Left ventricle myocardium inferior (tissue), 1 donor: ENCODE measurements at places on chromosomes 2 and 18. TPM values are rescaled to one million over a fixed set of nuclear protein-coding genes. Genes with fewer than 3 reads are reported as not detected.

- peak; percentile 84 for DNase-seq
- H3K27ac ChIP-seq, result peak overlapping the region; percentile 74
- H3K36me3 ChIP-seq, result no peaks in the 10 kb centered on the region
- peak overlapping the region; percentile 61 for H3K4me3 ChIP-seq
- peaks cover 25% of the 10 kb centered on the region for H3K4me1 ChIP-seq
These were observed 14.5 kb downstream of the PDCD1 start for GRCh38 chr2:241844066-241844728.

DNA sequence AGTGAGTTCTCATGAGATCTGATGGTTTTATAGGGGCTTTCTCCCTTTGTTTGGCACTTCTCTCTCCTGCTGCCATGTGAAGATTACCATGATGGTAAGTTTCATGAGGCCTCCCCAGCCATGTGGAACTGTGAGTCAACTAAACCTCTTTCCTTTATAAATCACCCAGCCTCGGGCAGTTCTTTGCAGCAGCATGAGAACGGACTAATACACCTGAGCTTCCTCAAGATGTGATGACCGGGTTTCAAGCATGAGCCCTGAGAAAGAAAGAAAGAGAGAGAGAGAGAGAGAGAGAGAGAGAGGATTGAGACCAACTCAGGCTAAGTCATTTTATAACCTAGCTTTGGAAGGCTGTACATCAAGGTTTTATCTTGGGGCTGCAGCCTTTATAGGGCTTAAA, 167.7 kb upstream of the SERPINE2 start:
- no peaks in the 10 kb centered on the region for H3K27me3 ChIP-seq
- H3K36me3 ChIP-seq, result no peaks in the 10 kb centered on the region
- no peaks in the 10 kb centered on the region for H3K4me1 ChIP-seq
- H3K4me3 ChIP-seq, result no peak overlapping the region
- DNase-seq, result no peak

DNA sequence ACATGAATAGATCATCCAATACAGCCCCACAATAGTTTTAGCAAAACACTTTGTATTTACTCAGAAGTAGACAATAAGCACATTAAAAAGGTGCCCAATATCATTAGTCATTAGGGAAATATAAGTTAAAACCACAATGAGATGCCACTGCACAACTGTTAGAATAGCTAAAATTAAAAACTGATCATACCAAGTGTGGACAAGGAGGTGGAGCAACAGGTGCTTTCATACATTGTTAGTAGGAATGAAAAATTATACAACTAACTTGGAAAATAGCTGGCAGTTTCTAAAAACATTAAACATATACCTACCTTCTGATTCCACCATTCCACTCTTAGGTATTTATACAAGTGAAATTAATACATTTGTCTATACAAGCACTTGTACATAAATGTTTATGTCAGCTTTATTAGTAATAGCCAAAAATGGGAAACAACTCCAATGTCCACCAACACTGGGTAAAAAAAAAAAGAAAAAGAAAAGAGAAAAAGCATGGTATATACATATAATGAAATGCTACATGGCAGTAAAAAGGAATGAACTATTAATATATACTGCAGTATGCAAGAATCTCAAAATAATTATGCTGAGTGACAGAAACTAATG, 27.6 kb upstream of the UBE2E3 start:
- H3K27me3 ChIP-seq, result no peaks in the 10 kb centered on the region
- H3K4me1 ChIP-seq, result no peaks in the 10 kb centered on the region
- DNase-seq, result no peak

- H3K36me3 ChIP-seq, result no peaks in the 10 kb centered on the region
- no peak overlapping the region for H3K4me3 ChIP-seq
- peaks cover 8% of the 10 kb centered on the region for H3K4me1 ChIP-seq
- no peak overlapping the region for H3K27ac ChIP-seq
These were observed 158.2 kb downstream of the STK39 start for GRCh38 chr2:168089200-168089599.

- H3K4me3 ChIP-seq, result no peak overlapping the region
- peaks cover 37% of the 10 kb centered on the region for H3K27me3 ChIP-seq
- no peak overlapping the region for H3K27ac ChIP-seq
- no peak for DNase-seq
- H3K36me3 ChIP-seq, result no peaks in the 10 kb centered on the region
These were observed 79.6 kb downstream of the PDCL3 start for GRCh38 chr2:100642425-100642824.

DNA sequence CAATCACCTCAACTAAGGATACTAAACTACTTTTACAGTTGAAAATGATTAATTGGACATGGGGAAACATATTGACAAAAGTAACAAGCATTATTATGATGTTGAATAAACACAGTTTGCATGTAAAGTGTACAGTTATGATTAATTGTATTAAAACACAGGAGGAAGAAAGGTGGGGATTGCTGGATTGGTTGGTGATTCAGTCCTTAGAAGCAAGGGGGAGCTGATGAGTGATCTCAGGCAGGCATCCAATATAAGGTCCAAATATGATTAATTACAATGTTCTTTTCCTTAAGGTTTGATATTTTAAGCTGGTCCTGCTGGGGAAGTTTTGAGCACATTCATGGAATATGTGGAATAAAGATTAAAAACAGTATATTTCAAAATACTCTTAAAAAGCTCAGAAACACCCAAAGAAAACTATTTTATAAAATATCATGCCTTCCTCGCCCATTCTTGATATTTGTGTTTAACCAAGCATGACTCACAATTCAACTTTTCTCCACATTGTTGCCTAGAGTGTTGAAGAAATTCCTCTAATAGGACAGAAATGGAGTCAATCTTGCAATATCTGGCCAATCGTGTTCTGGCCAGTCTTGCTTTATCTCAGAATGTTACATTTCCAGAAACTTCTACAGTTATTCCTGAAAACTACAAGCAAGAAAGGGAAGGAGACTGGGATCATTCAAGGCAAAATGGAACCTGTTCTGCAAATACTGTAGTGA, 268.2 kb downstream of the RPIA start:
- H3K27ac ChIP-seq, result no peak overlapping the region
- H3K27me3 ChIP-seq, result peaks cover 79% of the 10 kb centered on the region
- no peaks in the 10 kb centered on the region for H3K4me1 ChIP-seq
- no peaks in the 10 kb centered on the region for H3K36me3 ChIP-seq
- no peak overlapping the region for H3K4me3 ChIP-seq

- peaks cover 35% of the 10 kb centered on the region for H3K4me1 ChIP-seq
- H3K4me3 ChIP-seq, result no peak overlapping the region
- H3K36me3 ChIP-seq, result no peaks in the 10 kb centered on the region
- no peak overlapping the region for H3K27ac ChIP-seq
- DNase-seq, result no peak
- no peaks in the 10 kb centered on the region for H3K27me3 ChIP-seq
These were observed 50.5 kb upstream of the MAP4K3 start for GRCh38 chr2:39487398-39488250.

TMEM169 gene
- total RNA-seq, result 0.25 TPM

C1QL2 gene
- not detected for total RNA-seq

GPBAR1 gene
- 1.5 TPM for total RNA-seq

PGAP1 gene
- total RNA-seq, result 6.8 TPM

DLX1 gene
- not detected for total RNA-seq

CYS1 gene
- total RNA-seq, result 3.3 TPM

GNAL gene
- 1.1 TPM for total RNA-seq
